ENCODE measurements at places on chromosomes 13 and 19.

- no peak for DNase-seq
Measured at GRCh38 chr19:54947381-54947780, at the start of gene NLRP7. NLRP7 (minus strand) TSS chr19:54947530.

- DNase-seq: no peak
Measured at GRCh38 chr19:49502866-49503581, 6.8 kb downstream of the RPS11 start.

DNA sequence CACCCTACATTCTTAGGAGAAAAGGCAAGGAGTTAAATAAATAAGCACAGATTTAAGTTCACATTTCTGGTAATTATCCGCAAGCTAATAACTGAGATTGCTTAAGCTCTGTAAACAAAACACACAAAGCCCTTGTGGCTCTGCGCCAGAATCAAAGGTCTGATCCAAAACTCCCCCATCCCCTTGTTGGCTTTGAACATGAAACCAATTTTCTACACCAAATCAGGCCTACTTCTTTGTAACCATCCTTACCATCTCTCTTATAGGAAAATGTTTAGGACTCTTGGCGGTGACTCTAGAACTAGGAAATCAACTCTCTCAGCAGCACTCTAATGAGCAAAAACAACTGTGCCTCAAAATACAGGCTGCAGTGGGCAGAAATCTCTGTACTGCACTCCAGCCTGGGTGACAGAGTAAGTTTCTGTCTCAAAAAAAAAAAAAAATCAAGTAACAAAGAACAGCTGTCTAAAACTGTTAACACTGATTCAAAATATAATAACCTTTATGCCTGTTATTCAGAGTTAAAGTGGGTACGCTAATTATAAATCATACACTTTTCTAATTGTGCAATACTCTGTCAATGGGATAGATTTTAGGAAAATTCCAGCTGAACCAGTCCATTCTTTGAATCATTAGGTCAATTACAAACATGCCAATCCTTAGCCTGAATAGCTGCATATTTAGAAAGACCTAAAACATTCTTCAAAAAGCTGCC lies 25.8 kb downstream of the ABCC4 start:
- no peak for DNase-seq

- no peak for DNase-seq
Measured at GRCh38 chr13:64553411-64554129, 2676.6 kb downstream of the PCDH9 start.

DNA sequence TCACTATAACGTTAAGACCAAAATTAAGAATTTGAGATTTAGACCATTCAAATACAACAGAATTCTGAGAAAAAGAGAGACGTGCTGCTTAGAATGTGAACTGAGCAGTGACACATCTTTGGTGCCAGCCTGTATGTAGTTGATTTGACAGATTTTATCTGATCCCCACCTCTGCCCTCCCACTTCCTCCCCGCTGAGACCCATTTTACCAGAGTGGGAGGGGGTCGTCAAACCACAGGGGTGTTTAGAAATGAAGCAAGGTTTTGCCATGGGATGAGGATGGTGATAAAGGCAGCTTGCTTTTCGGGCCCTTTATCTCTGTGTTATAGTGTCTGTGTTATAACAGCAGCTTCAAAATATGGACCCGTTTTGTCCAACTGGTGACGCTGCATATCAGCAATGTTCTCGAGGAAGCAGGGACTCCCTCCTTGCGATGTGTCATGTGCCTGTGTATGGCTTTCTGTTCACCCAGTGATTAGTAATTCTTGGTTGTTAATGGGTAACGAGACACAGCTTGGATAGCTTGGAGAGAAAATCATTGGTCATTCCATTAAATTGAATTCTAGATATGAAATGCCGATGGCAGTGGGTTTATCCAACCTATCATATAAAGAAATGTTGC lies 125.0 kb downstream of the HS6ST3 start:
- DNase-seq: no peak

DNA sequence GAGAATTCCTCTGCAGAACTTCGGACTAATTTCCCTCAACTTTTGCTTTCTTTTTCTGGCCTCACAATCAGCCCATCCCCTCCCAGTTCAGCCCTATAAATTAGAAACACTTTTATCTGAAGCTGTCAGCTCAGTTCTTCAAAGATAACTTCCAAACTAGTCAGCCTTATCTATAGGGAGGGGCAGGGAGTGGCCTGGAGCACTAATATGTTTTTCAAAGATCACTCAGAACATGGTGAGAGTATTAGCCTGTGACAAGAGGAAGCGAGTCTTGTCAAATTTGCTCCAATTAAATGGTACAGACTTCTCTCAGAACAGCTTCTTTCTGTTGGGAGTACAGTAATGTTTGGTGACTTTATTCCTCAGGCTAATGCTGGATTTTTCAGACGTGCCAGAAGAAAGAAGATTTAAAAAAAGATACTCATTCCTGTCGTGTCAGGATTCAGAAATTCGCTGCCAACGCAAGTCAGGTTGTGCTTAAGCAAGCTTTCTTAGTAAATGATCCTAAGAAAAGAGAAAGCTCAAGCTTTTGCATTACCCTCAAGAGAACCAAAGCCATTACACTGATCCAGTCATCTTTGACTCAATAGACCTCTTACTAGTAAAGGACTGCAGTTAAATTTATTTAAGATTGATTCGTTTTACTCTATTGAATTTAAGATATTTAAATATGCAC lies 1033.6 kb downstream of the SLITRK5 start:
- no peak for DNase-seq

- no peak for DNase-seq
Measured at GRCh38 chr19:29201855-29202254, 11.1 kb downstream of the UQCRFS1 start.

DNA sequence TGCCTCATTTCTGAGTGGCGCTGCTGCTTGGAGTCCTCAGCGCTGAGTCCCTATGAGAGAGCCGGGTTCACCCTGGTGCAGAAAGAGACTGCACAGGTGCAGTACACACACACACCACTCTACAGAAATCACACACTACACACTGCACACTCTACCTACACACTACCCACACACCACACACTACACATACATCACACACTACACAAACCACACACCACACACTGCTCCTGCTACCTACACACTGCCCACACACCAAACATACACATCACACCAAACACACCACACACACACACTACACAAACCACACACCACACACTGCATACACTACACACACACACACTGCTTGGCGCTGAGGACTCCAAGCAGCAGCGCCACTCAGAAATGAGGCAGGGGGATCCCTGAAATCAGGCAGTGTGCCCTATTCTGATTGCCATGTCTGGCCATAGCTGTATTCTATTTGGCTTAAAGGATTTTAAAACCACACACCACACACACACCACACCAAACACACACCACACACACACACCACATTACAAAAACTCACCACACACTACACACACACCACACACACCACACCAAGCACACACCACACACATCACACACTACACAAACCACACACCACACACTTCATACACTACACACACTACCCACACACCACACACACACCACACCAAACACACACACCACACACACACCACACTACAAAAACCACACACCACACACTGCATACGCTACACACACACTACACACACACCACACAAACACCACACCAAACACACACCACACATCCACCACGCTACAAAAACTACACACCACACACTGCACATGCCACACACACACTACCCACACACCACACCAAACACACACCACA lies 4.9 kb downstream of the MAG start:
- no peak for DNase-seq

DNA sequence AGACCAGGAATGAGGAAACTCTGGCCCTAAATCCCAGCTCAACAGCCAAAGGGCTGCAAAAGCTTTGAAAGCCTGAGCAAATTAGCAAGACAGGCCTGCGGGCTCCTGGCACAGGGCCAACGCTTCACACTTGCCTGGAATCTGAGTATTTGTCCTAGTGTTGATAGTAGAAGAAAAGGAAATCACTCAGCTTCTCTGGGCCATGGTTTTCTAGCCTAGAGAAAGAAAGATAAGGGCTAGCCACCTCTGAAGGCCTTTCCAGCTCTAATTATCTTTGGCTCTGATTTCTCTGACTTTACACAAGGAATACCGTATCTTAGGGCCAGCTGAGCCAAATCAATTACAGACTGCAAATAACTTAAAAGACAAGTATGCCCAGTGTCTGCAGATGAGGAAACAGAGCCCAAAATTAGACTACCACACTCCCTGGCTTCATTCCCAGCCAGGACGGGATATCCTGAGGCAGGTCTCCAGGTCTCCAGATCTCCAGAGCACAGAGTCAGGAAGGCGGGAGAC lies 69.6 kb downstream of the STK24 start:
- peak; percentile 25 for DNase-seq

DNA sequence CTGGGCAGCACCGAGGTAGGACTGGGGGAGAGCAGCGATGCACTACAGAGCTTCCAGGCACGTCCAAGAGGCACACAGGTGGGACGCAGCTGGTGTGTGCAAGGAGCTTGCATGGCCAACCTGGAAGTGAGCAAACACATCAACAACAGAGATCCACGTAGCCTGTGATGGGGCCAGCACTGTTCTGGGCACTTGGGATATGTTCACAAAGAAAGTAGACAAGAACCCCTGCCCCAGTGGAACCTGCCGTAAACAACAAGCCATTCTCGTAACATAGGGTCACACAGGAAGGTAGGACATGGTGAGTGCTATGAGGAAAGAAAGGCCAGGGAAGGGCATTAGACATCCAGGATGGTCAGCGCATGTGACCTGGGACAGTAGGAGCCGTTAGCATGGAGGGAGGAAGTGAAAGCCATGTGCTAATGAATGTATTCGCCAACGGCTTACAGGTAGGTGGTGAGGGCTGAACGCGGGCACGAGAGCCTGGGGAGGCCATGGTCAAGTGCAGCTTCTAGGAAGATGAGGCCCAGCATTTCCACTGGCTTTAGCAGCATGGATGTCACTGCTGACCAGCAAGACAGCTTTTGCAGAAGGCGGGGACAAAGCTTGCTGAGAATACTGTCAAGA lies 105.5 kb downstream of the TEX26 start:
- no peak for DNase-seq

GRCh38 chr19:2922987-2923386 lies 21.8 kb downstream of the ZNF77 start:
- DNase-seq: no peak

GRCh38 chr19:507286-508203 lies at the start of gene TPGS1:
TPGS1 (plus strand) TSS chr19:507497; CDS start chr19:507507, 10 bp downstream.
- DNase-seq: no peak

GRCh38 chr19:33177417-33177979 lies 16.6 kb upstream of the LRP3 start:
- no peak for DNase-seq

GRCh38 chr13:76715621-76716020 lies 170.6 kb downstream of the KCTD12 start:
- no peak for DNase-seq

DNA sequence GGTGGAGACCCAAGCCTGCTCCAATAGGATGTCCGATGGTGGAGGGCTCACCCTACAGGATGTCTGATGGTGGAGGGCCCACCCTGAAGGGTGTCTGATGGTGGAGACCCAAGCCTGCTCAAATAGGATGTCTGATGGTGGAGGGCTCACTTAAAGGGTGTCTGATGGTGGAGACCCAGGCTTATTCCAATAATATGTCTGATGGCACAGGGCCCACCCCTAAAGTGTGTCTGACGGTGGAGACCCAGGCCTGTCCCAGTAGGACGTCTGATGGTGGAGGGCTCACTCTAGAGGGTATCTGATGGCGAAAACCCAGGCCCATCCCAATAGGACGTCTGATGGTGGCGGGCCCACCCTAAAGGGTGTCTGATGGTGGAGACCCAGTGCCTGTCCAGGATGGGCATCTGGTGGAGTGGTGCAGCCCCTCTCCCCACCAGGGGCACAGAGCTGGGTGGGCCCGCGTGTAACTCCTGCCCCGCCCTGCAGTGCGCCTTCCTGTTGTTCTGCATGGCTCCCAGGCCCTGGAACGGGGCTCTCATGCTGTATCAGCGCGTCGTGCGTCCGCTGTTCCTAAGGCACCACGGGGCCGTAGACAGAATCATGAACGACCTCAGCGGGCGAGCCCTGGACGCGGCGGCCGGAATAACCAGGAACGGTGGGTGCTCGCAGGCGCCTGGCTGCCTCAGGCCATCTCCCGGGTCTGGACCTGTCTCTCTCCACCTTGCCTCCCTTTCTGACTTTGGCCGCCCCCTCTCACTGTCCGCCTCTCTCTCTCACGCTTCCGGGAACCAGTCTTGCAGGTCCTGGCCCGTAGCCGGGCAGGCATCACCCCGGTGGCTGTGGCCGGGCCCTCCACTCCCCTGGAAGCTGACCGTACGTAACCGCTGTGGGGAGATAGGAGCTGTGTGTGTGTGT lies 5.1 kb downstream of the REEP6 start:
- no peak for DNase-seq

DNA sequence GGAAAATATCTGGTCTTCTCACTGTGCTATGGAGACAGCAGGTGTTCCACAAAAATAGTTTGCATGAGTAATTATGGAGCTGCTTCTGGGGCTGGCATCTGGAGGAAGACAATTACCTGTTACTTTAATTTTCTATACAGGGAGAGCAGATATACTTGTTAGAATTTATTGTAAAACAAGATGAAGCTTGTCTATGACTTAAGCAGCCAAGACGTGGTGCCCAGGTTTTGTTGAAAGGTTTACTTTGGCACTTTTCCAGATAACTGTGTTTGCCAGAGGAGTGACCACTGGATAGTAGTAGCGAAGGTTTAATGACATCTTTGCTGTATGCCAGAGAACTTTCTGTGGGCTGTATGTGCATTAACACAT lies 134.5 kb upstream of the KL start:
- DNase-seq: no peak

DNA sequence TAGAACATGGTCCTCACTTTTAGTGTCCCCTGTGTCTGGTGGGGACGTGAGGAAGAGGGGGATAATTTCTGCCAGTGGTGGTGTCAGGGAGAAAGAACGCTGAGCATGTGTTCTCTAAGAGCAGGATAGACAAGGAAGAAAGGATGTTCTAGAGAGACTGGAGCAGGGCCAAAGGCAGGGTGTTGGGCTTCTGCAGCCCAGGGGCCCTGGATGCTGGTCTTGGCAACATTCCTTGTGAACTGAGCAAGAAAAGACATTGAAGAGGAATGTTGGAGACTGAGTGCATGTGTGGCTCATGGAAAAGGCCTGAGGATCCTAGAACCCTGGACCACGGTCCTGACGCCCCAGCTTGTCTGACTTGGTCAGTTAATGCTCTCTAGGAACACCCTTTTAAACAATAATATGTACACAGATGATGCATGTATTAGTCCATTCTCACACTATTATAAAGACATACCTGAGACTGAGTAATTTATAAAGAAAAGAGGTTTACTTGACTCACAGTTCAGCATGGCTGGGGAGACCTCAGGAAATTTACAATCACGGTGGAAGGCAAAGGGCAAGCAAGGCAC lies 33.6 kb upstream of the SLC10A2 start:
- peak; percentile 48 for DNase-seq

- no peak for DNase-seq
Measured at GRCh38 chr19:12126707-12127106, 13.4 kb downstream of the ZNF20 start.

DNA sequence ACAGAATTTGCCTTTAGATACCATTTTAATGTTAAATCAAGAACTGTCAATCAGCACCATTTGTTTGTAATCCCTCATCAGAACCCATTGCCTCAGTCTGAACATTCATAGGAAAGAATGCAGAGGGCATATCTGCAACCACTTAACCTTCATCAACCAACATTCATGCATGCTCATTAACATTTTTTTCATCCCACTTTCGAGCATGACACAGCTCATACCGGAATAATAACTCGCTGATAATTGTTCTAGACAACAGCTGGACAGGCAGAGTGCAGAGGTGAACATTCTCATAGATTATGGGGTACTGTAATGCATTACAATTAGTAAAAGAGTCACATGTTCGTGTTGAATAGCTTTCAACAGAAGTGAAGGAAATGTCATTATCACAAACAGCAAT lies 216.8 kb downstream of the DIAPH3 start:
- DNase-seq: no peak
